Myometrial cell (primary cell): ENCODE measurements at places on chromosomes 16 and 17. TPM values are rescaled to one million over a fixed set of nuclear protein-coding genes. Genes with fewer than 3 reads are reported as not detected.

FOXC2 gene
- total RNA-seq, result 0.29 and 0.53 TPM in 2 replicates

CDK5R1 gene
- 0.58 and 0.89 TPM in 2 replicates for total RNA-seq

TAC4 gene
- not detected in 2 replicates for total RNA-seq

OR1A1 gene
- not detected in 2 replicates for total RNA-seq

GRAPL gene
- total RNA-seq, result not detected in 2 replicates

LGALS9C gene
- total RNA-seq, result not detected in 2 replicates

ANKS3 gene
- 5.7 and 17.3 TPM in 2 replicates for total RNA-seq

TSPOAP1 gene
- total RNA-seq, result 0.18 and 0.58 TPM in 2 replicates

SLC5A11 gene
- not detected in 2 replicates for total RNA-seq

CDH5 gene
- 0.35 TPM in 1 of 2 replicates, not detected in the other for total RNA-seq

CA5A gene
- total RNA-seq, result not detected in 2 replicates

SLFN14 gene
- not detected in 2 replicates for total RNA-seq

KCNJ12 gene
- total RNA-seq, result not detected in 2 replicates

KIF2B gene
- total RNA-seq, result not detected in 2 replicates

ABI3 gene
- total RNA-seq, result not detected in 2 replicates

CDYL2 gene
- 5.8 and 6.1 TPM in 2 replicates for total RNA-seq

PPP1R27 gene
- not detected in 2 replicates for total RNA-seq

ADGRG3 gene
- not detected in 2 replicates for total RNA-seq

TLCD3B gene
- 1.2 TPM in 1 of 2 replicates, not detected in the other for total RNA-seq

RPA1 gene
- 24.8 and 40.9 TPM in 2 replicates for total RNA-seq

CDIPT gene
- total RNA-seq, result 101 and 105 TPM in 2 replicates

VAT1L gene
- total RNA-seq, result 20.8 and 22.0 TPM in 2 replicates

HBQ1 gene
- not detected in 2 replicates for total RNA-seq

TBC1D3H gene
- total RNA-seq, result not detected in 2 replicates

ACSM5 gene
- not detected in 2 replicates for total RNA-seq

RNF43 gene
- not detected in 2 replicates for total RNA-seq

KRTAP1-1 gene
- total RNA-seq, result 0.35 TPM in 1 of 2 replicates, not detected in the other

NOG gene
- total RNA-seq, result 0.18 TPM in 1 of 2 replicates, not detected in the other

CLEC3A gene
- total RNA-seq, result not detected in 2 replicates

OR1F1 gene
- not detected in 2 replicates for total RNA-seq

RAB37 gene
- total RNA-seq, result 0.53 TPM in 1 of 2 replicates, not detected in the other

EPN3 gene
- under 0.01 TPM in 1 of 2 replicates, not detected in the other for total RNA-seq

ACSM3 gene
- total RNA-seq, result 0.86 and 3.2 TPM in 2 replicates

HOXB4 gene
- 0.53 and 2.6 TPM in 2 replicates for total RNA-seq

AHSP gene
- total RNA-seq, result not detected in 2 replicates

ENO3 gene
- 3.4 TPM in 1 of 2 replicates, not detected in the other for total RNA-seq

PRR29 gene
- total RNA-seq, result under 0.01 TPM in 1 of 2 replicates, not detected in the other

NETO2 gene
- total RNA-seq, result 8.6 and 26.9 TPM in 2 replicates

KRTAP17-1 gene
- not detected in 2 replicates for total RNA-seq

NPIPA8 gene
- 4.9 TPM in 1 of 2 replicates, not detected in the other for total RNA-seq

BAIAP3 gene
- total RNA-seq, result 0.53 and 1.4 TPM in 2 replicates

PLA2G10 gene
- total RNA-seq, result not detected in 2 replicates

DOC2A gene
- 0.53 TPM in 1 of 2 replicates, not detected in the other for total RNA-seq

STX1B gene
- total RNA-seq, result 0.86 and 1.4 TPM in 2 replicates

NUPR1 gene
- total RNA-seq, result 28.7 and 29.1 TPM in 2 replicates

XAF1 gene
- total RNA-seq, result 6.3 and 11.2 TPM in 2 replicates

SERPINF2 gene
- total RNA-seq, result not detected in 2 replicates

KRTAP3-1 gene
- total RNA-seq, result not detected in 2 replicates

OR1A2 gene
- not detected in 2 replicates for total RNA-seq

CDRT4 gene
- 0.35 and 10.4 TPM in 2 replicates for total RNA-seq

CCL15 gene
- total RNA-seq, result not detected in 2 replicates
